Kidney tubule cell (primary cell): ENCODE measurements at places on chromosomes 6 and 20.

GRCh38 chr6:119327810-119328209 is 21.8 kb downstream of the MAN1A1 start:
- DNase-seq, result no peak

DNA sequence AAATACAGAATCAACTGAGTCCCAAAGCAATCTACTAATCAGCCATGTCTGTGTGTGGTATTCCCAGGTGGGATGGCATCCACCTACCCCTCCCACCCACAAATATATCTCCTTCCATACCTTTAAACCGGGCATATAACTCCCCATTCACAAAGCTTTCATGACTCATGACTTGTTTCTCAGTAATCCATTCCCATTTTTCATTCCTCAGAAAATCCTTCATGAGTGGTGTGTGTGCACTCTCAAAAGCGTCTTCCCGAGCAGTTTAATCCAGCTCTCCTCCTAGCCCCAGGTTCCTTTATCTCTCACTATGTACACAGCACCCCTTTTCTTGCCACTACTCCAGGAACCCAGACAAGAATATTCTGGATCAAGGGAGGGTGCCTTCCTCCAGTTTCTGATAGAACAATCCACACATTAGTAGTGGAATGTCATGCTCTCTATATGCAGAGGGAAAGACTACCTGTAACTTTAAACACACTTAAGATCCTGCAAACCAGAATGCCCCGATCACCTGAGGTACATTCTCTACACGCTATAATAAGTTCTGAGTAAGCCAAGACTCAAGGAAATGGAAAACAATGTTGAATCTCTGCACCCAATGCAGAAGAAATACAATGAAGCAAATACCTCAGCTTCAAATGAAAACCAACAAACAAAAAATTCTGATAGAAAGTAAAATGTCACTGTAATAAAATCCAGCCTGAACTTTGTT is 55.7 kb upstream of the IPCEF1 start:
- DNase-seq, result peak; percentile 55

DNA sequence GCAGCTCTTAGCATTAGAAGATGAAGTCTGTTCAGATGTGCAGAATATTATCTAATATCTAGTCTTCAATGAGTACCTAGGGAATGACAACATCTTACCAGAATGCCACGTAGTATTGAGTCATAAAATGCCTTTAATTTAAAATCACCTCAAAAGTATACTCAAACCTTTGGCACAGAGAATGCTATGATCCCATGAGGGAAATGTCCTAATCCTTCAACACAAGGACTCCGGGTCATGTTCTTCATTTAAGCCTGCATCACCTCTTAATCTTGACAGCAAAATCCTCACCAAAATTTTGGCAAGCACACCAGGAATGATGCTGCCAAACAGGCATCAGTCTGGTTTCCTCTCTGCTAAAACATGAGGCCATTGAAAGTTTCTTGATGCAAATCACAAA is 23.6 kb upstream of the MARCKS start:
- DNase-seq, result peak; percentile 54

DNA sequence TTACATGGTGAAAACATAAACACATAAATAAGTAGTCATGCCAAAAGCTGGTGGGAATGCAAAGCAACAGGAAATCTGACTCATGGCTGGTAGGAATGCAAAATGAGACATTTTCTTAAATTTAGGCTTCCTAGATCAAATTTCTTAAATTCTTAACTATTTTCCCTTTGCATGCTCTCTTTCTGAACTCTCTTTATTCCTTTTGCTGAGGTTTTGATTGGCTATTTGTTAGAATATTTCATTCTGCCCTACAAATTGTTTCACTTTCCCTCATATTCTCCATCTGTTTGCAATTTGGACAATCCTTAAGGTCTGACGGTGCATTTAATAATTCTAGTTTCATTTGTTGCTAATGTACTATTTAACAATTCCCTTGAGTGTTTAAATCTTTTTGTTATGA is 437.5 kb upstream of the RGS17 start:
- DNase-seq, result no peak

DNA sequence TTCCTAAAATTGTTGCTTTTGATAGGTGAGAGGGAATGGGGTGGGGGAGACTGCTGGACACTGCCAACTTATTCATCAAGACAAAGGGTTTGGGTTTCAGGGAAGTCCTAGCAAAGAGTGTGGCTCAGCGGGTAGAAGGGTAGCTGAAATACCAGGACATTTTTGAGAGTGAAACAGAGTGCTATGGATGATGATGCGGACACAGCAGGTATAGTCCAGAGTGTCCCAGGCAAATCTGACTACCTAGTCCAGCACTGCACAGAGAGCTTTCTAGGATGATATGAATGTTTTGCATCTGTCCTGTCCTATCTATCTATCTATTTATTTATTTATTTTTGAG is 154.3 kb downstream of the BCAS1 start:
- DNase-seq, result no peak

DNA sequence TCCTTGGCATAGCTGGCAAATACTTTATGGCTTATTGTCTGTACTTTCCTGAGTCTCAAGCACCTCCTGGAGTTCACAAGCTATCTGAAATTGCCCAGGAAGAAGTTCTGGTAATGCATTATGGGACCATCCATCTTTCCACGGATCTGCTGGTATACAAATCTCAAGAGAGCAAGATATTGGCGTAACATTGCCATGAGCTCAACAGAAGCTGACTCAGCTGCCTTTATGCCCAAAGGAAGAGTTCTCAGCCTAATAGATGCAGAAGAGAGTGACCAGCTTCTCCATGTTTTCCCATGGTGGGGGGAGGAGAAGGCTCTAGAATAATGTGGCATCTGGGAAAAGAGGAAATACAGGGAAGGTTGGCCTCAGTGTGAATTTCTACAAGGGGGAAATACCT is 78.7 kb downstream of the UST start:
- DNase-seq, result no peak

DNA sequence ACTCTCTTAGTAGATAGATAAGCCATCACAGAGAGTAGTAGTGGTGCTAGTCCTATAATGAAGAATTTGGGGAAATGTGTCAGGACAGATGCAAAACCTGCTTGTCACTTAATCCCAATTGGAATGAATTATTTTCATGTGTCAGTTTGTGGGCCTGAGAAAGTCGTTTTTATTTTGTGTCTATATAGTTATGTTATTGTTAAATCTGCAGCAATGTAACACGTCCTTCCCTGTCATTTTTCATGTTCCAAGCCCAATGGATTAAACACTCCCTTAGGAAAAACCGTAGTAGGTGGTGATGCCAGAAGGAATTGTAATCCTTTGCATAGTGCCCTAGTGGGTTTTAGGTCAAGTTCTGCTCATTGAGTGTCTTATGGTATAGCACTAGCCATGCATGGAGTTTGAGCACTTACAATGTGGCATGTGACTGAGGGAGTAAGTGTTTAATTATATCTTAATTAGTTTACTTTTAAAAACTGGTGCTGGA is 105.9 kb upstream of the PRSS16 start:
- DNase-seq, result no peak

- DNase-seq, result no peak
Measured at GRCh38 chr6:33136310-33136900, 55.9 kb downstream of the COL11A2 start.

DNA sequence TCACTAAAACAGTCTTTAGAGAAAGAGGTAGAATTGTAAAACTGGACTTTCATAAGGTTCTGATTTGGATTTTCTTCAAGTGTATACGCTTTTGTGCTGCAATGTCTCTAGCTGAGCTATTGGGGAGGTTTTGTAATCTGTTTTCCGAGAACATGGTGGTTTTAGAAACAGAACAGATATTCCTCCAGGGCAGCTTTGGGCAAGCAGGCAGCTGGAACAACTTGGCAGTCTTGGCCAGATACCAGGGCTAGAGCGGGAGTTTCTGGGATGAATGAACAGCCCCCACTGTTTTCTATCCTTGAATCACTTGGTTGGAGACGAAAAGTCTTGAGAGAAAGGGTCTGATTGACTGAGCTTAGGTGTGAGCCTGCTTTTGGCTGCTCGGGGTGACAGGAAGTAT is 17.1 kb upstream of the ARMC2 start:
- no peak for DNase-seq

DNA sequence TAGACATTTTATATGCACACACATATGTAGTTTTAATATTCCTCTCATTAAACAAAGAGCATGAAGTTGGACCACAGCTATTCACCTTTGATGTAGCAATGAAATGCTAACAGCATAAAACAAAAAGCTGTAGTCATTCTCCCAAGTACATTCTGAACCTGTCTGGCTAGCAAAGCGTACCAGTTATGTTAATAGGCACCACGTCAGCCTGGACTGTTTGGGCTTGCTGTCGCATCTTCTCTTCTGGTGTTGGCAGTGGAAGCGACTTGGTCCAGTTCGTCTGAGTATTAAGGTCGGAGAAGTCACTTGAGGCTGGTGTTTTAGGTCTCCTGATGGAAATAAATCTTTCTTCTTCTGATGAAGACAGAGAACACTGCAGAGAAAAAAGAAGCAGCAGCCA is 42.8 kb downstream of the HEBP2 start:
- DNase-seq, result no peak

DNA sequence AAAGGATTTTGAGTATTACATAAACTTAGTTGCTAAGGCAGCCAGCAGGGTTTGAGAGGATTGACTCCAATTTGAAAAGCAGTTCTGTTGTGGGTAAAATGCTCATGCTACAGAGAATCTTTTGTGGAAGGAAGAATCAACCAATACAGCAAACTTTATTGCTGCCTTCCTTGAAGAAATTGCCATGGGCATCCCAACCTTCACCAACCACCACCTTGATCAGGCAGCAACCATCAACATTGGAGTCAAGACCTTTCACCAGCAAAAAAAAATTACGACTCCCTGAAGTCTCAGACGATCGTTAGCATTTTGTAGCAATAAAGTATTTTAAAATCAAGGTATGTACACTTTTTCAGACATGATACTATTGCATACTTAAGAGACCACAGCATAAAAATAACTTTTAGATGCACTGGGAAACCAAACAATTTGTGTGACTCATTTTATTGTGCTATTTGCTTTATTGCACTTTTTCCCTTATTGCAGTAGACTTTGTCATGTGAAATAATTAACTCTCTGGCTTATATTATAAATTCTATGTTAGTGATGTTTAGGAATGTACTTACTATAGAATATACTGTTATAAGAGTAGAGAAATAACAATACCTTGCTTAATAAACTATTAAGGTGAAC is 390.8 kb downstream of the CDKAL1 start:
- DNase-seq, result no peak

GRCh38 chr6:28209753-28210535 is 15.1 kb upstream of the ZSCAN9 start:
- DNase-seq, result no peak

DNA sequence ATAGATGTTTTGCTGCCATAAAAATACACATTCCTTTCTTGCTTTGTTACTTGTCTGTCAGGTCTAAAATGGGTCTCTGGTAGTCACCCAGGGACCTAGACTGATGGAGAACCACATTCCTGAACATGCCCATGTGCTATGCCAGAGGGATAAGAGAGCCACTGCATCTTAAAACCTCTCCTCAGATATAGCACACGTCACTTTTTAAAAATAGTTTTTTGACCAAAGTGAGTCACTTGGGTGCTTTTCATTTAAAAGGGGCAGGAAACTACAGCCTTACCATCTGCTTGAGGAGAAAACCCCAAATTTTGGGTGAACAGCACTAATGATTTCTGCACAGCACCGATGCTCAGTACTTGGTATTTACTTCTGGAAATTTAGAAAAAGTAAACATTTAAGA is 197.8 kb downstream of the OGFRL1 start:
- no peak for DNase-seq

DNA sequence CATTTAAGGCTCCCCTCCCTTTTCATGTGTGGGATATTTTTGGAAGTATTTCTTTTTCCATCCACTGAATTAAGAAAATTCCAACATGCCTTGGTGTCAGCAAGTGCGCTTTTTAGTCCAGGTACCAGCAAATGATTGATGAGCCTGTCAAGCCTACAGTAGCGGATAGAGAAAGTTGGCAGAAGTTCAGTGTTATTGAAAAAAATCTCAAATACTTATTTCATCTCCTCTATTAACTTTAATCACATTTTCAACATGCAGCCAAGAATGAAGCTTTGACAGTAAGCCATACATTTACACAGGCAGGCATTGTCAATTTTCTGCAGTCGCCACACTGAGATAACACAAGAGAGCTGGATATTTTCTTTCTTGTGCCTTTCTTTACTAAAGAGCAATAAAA is 50.4 kb downstream of the BLOC1S5 start:
- no peak for DNase-seq

DNA sequence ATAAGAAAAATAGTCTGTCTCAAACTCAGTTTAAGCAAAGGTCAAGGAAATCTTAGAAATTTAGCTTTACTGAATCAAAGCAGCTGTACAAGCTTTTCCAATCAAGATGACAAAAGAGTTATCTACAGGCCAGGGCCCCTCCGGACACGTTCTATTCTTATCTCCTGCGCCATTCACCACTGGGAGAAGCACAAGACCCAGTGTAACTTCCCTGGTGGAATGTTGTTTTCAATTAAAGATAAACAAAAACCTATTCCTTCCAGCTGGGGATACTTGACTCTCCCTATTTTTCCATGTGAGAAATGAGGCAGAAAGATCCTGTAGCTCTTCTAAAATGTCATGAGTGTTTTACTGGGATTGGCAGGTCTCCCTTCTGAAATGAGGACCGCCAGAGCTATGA is 123.3 kb downstream of the TBX18 start:
- DNase-seq, result no peak

DNA sequence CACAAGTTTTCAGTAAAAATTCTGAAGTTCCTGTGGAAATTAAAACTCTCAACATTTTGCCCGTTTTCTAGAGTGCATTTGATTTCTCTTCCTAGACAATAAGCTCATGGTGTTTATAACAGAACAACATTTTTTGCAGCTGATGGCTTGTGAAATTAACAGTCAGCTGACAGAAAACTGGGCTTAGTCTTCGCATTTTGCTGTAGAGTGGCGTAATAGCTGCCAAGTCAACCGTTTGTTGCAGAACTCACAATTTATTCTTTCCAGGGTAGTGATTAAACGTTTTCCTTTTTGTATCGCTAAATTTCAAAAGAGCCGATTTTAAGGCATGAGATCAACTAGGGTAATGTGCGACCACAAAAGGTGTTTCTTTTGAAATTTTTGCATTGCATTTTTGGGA is 1.4 kb downstream of the SPO11 start:
- no peak for DNase-seq

DNA sequence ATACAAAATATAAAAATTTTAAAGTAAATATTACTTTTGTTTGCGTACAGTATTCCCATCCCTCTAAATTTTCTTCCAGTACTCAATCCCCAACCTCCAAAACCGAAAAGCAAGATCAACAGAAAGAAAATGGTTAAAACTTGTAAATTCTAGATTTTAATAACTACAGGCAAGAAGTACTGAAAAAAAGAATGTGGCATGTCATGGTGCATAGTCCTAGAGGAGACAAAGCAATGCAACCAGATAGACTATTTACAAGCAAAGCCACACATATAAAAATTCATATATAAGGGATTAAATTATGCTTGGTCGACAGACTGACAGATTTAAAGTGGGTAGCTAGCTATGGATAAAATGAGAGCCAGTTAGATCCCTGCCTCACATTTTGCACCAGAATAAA is 56.5 kb upstream of the HFE start:
- DNase-seq, result no peak

GRCh38 chr6:35650015-35650414 is 38.7 kb downstream of the FKBP5 start:
- no peak for DNase-seq

GRCh38 chr20:59122566-59122919 is 41.1 kb upstream of the ZNF831 start:
- DNase-seq, result no peak

GRCh38 chr20:1327241-1327653 is 1.7 kb downstream of the SDCBP2 start:
- DNase-seq, result peak; percentile 80
